ENCODE measurements at places on chromosomes 12 and 14.

DNA sequence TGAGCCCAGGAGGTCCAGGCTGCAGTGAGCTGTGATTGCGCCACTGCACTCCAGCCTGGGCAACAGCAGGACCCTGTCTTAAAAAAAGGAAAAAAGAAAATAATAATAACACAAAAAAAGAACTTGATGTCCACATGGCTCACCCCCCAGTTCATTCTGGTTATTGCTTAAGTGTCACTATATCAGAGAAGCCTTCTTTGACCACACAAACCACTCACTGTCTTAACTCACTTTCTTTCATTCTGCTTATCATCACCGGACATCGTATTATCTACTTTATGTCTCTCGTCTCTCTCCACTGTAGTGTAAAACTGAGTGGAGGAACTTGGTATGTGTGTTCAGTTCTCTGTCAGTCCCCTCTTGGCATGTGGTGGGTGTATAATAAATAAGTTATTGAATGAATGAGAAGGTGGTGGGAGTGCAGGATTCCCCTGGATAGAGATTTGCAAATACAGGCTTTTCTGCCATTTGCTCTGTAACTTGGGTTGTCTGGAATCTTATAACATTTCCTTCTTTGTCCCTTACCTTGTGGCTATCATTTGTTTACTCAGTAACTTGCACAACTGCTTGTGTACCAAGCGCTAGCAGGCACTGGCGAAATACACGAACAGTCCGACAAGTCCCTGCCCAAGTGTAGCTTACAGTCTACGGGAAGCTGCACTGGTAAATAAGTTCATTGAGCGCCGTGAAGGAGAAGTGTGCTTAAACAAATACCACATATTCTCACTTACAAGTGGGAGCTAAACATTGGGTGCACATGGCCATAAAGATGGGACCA, 86.6 kb upstream of the TRAF3 start:
- no peak for DNase-seq

- no peak for DNase-seq
These were observed 421.9 kb upstream of the PRICKLE1 start for GRCh38 chr12:43011383-43011926.

DNA sequence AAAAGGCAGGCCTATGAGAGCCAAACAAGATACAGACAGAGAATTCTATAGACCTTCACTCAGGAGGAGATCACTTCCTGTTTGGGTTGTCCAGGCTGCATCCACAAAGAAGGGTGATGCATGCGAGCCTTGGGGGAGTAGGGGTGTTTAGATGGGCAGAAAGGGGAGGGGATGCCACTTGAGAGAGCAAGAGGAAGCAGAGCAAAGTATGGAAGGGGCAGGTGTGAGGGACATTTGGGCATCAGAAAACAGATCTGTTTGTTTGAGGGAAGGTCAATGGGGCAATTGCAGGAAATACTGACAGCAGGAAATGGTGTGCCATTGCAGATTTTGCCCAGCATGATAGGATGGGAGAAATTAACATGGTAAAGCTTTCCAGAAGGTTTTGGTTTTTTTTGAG, 146.4 kb upstream of the FOXN3 start:
- no peak for DNase-seq

DNA sequence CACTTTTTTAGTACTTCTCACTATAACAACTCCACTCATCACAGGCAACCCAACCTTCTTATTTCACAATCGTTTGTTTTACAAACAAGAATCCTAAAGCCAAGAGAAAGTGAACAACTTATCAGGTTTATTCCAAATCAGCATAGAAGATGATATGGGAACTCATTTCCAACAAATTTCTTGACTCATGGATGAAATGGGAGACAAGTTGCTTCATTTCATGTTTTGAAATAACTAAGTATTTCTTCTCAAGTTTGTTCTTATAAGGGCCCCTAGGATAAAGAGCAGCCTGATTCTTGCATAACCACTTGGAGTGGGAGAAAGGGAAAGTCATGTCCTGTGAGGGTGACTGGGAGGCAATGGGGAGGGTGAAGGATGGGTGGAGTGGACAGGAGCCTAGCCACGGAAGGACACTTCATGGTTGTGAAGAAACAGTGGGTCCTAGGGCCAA, 168.3 kb downstream of the DUSP6 start:
- DNase-seq, result no peak

DNA sequence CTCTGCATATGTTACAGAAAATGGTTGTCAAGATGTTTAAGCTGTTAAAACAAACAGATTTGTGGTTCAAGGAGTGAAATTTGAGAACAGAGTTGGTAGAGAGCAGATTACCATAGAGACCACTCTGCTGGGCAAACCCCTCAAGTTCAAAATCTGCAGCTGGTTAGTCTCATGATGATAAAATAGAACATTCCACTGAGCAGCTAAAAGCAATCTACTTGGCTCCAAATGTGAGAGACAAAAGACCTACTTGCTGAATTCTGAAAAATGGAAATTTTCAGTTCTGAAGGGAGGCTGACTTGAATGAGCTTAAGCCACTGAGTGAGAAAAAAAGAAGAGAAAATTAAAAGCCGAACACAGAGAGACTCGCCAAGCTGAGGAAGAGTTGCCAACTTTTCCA, 519.3 kb downstream of the NOVA1 start:
- no peak for DNase-seq

DNA sequence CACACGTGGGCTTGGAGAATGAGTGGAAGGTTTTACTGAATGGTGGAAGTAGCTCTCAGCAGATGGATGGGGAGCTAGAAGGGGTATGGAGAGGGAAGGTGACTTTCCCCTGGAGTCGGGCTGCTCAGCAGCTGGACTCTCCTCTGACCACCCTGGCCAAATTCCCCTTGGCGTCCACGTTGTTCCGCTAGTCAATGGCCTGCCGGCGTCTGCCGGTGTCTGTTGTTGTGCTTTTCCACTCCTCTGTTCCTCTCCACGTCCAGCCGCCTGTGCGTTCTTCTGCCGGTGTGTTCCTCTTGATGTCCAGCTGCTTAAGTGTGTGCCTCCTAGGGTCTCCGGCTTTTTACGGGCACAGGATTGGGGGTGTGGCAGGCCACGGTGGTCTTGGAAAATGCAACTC, 203.5 kb downstream of the MYRFL start:
- DNase-seq, result no peak

GRCh38 chr14:24861083-24861630, 188.8 kb downstream of the STXBP6 start:
- peak; percentile 46 for DNase-seq
